Nucleus accumbens (tissue), 56 donors: ENCODE measurements at places on chromosomes 4 and X.

- DNase-seq: no peak
Measured at GRCh38 chrX:69522052-69522451, 17.9 kb downstream of the NALF2 start.

DNA sequence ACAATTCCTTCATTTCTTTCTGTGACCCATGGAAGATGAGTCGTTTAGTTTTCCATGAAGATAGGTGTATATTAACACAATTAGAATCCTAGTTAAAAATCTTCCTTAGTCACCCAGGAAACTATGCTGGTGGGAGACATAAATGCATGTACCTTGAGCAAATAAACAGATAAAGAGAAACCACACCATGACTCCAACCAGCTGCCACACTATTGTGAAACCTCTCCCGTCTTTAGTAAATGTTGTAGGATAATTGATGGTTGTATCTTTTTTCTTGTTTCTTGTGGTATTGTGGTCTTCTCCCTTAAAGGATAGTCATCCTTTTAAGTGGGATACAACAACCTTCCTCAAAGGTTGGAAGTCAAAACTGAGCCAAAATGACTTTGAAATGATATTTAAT lies 103.8 kb upstream of the LEF1 start:
- DNase-seq: no peak

DNA sequence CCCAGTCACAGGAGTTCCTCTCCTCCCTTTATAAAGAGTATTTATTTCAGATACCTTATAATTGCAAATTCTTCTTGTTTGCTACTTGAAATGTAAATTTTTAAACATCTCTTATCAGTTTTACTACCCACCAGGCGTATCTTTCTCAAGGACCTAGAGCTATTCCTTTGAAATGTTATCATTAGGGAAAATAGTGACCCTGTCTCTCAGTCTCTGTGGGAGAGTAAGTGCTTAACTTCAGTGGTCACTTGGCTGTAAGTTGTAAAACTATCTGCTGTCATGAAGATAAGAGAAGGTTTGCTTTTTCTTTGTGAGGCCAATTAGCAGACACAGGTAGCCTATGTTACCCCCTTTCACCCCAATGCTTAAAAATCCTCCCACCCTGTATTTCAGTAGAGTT lies 241.6 kb downstream of the TACR3 start:
- no peak for DNase-seq

- no peak for DNase-seq
Measured at GRCh38 chr4:2925496-2925895, 37.7 kb downstream of the NOP14 start.

DNA sequence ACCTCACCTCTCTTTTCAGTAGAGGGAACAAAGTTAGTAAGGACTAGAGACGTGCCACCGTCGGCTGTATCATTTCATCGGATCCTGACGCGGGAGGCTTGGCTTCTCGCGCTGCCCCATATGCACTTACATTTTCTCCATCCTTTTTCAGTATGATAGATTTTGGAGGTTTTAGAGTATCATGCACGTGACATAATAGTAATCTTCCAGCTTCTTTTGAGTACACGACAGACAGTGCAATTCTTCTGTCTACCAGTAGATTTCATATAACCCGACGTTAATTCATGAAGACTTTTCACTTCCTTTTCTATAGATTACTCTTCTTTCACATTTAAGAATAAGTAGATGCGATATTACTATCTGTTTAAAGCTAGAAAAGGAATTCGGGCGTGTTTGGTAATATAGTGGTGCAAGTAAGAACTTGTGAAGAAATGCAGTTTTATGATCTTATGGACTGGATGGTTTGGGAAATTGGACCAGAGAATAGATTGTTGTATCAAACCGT lies 1.0 kb downstream of the CDS1 start:
- no peak for DNase-seq

DNA sequence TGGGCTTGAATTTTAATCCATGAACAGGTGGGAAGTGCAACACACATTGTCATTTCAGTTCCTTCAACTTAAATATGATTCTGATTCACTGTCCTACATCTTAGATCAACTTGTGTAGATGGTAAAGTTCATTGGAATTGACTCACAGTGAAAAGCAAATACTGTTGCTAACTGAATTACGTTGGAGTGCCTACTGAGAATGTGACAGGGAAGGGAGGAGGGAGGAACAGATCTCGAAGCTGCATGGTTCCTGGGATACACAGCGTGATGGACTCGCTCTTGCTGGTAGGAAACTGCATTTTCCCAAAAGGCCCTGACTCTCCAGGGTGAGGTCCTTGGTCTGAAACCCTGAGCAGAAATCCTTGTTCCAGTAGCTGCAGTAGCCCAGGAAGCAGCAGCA lies 284.2 kb downstream of the USP46 start:
- no peak for DNase-seq

GRCh38 chr4:77120886-77121508 lies 36.0 kb upstream of the CCNG2 start:
- DNase-seq: no peak

GRCh38 chr4:76276813-76277212 lies 25.3 kb downstream of the FAM47E start:
- DNase-seq: no peak

- no peak for DNase-seq
Measured at GRCh38 chrX:40132751-40133150, 35.0 kb upstream of the BCOR start.

- DNase-seq: no peak
Measured at GRCh38 chrX:46967547-46967946, 55.3 kb downstream of the JADE3 start.

GRCh38 chr4:155491336-155492120 lies 114.8 kb upstream of the MAP9 start:
- DNase-seq: no peak
